ENCODE measurements at places on chromosomes 3 and 15.
A peak's percentile ranks its signal among the peaks of the same experiment; 100 is the strongest.

DNA sequence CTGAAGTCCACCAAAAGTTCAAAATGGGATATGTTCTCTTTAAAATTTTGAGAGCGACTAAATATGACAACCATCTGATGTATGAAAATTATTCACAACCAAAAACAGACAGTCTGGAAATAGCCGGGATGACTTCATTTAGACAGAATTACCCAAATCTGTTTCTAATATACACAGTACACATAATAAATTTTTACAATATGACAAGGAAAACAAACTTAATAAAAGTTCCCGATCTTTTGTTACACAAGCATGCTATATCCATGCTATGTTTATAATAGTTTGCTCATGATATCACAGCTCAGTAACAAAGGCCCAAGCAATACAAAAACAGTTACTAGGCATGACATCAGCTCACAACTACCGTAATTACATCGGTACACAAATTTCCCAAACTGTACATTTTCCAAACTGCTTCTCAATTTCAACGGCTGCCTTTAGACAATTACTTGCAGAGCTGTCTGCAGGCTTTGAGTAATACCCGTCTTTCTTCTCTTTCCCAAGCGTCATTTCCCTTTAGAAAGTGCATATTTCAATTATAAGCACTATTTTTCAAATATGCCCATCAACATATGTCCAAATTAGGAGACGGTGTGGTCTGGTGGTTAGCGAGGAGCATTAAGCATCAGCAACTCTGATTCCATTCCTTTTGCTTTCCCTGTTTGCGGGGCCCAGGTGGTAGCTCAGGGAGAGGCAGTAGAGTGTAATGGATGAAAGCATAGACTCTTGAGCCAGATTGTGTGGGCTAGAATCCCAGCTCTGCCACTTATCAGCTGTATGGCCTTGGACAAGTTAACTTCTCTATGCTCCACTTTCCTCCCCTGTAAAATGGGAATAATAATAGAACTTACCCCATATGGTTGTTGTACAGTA is 481.2 kb downstream of the FOXP1 start:
- DNase-seq, result peak; percentile 70

DNA sequence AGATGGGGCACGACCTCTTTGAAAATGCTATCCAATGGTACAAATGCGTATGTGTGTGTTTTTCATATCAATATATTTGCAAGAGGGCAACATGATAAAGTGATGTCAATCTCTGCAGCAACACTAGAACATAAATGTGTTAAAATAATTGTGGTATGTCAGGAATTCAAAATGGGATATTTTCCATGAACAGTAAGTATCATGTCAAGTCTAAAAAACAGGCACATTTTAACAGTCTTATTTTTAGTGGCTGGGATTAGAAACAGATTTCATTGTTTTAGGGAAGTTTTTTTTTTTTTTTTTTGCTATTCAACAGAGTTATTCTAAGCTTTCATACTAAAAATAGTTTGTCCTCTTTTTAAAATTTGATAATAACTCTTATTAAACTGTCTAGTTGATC is 209.8 kb downstream of the GAP43 start:
- DNase-seq, result no peak

GRCh38 chr3:175163686-175164085 is 304.6 kb downstream of the NAALADL2 start:
- peak; percentile 10 for DNase-seq

- no peak for DNase-seq
These were observed 470.9 kb downstream of the LPP start for GRCh38 chr3:188624828-188625227.

DNA sequence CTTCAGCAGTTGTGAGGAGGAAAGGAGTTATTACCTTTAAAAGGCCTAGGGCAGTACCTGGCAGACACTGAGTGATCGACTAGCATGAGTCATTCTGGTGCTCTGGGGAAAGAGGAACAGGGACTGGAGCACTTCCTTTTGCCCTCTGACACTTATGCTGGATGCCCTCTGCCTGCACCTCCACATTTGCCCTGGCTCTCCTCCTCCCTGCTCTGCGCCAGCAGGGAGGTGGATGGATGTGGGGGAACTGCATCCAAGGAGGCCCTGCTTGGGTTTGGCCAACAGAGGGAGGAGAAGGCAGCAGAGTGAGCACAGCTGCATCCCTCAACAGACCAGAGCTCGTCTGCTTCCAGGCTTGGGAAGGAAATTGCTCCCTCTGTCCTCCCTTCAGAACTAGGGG is 75.0 kb downstream of the SEMA5B start:
- DNase-seq, result peak; percentile 29

DNA sequence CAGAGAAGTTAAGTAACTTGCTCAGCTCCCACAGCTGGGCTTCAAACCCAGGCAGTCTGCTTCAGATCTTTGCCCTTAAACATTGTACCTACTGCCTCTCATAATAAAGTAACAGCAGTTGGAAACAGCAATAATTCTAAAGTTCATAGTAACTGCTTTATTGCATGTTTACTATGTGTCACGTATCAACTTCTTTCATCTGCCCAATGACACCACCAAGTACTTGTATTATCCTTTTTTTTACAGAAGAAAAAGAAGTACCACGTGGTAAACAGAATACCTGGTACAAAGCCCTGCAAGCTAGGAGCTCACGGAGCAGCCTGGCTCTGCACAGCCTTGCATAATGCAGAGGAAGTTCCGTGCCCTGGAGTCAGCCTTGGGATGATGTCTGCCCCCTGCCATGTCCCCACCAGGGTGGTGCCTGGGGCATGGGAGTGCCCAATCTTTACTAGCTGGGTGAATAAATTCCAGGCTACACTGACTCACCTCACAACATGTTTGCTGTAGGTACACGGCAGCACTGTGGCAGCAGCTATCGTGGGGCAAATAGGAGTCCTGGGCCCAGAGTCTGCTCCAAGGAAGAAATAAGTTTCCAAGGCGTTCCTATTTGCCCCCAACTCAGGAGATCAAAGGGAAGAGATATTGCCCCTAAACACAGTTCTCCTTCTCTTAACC is 77.2 kb downstream of the LDHAL6B start:
- no peak for DNase-seq

DNA sequence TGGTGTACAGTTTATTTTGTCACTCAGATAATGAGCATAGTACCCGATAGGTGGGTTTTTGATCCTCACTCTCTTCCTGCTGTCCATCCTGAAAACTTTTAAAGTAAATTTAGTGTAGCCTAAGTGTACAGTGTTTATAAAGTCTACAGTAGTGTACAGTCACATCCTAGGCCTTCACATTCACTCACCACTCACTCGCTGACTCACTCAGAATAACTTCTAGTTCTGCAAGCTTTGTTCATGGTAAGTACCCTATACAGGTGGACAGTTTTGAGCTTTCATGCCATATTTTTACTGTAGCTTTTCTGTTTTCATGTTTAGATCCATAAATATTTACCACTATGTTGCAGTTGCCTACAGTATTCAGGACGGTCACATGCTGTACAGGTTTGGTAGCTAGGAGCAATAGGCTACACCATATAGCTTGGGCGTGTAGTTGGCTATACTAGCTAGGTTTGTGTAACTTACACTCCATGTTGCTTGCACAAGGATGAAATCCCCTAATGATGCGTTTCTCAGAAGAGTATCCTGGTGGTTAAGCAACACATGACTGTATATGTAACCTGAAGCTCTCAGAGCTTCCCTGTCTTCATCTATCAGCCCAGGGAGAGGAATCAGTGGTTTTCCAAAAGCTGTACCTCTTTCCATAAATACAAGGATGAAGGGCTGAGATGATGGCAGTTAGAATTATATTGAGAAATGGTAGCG is 87.6 kb upstream of the SLC25A26 start:
- no peak for DNase-seq

DNA sequence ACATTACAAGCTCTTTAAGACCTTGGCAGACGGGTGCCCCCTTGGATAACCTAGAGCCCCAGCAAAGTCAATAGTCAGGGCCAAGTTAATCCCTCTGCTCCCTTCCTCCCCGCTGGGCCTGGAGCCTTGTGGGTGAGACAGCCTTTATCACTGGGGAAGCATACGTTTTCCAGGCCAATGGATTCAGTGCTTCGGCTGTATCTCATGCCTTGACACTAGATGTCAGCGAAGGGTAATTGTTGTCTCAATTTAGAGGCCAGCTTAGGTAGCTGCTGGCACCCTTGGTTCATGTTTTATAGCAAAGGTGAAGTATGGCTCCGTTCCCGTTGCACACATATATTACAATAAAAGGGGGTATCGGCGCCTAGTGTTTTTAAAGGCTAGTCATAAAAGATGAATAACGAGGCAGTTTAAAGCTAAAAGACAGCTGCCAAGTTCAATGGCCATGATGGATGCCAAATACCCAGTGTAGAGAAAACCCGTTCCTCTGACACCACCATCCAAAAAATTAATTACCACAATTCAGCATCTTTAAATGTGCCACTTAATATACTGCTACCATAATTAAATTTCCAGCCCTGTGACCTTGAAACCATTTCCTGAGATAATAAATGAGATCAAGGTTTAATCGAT is 52.3 kb upstream of the BNIP2 start:
- DNase-seq, result no peak

GRCh38 chr15:74625693-74626092 is 10.1 kb downstream of the CLK3 start:
- DNase-seq, result no peak

- no peak for DNase-seq
These were observed 6.9 kb downstream of the TGFBR2 start for GRCh38 chr3:30613133-30613825.

- no peak for DNase-seq
These were observed 28.3 kb downstream of the GTF2E1 start for GRCh38 chr3:120770891-120771290.

GRCh38 chr15:51267051-51267702 is 71.2 kb downstream of the CYP19A1 start:
- DNase-seq, result no peak

GRCh38 chr15:71785996-71786395 is 24.4 kb upstream of the NR2E3 start:
- no peak for DNase-seq

GRCh38 chr3:143266511-143266910 is 146.9 kb downstream of the CHST2 start:
- peak; percentile 67 for DNase-seq

DNA sequence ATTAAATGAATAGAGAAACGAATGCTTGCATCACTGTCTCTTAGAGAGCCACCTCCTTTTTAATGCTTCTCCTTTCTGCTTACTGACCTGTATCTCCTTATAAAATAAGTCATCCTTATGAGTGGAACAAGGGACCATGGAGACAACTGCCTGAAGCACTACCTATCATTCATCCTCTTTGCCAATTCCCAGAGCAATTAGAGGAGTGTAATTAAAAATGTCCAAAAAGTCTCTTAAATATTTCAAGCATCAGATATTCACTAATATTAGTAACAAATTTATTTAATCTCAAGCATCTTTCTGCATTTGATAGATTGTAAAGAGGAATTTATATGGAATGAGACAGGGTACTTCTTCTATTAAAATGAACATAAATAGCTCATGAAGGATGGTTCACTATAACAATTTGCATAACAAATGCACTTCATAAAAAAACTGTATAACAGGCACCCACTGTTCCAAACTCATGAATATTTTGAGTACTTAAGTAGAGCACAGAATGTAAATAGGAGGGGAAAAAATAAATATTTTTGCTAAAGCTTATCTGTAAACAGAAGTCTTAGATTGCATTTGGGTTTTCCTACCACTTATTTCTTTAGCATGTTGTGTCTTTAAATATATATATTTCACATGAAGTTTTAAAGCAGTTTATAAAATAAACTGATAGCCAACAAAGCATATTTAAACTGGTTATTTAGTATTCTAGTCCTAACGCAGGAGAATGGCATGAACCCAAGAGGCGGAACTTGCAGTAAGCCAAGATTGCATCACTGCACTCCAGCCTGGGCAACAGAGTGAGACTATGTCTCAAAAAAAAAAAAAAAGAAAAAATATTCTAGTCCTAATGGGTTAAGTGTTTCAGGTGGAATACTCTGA is 269.3 kb downstream of the TBL1XR1 start:
- no peak for DNase-seq

GRCh38 chr15:29864501-29864900 is 42.2 kb upstream of the TJP1 start:
- no peak for DNase-seq

DNA sequence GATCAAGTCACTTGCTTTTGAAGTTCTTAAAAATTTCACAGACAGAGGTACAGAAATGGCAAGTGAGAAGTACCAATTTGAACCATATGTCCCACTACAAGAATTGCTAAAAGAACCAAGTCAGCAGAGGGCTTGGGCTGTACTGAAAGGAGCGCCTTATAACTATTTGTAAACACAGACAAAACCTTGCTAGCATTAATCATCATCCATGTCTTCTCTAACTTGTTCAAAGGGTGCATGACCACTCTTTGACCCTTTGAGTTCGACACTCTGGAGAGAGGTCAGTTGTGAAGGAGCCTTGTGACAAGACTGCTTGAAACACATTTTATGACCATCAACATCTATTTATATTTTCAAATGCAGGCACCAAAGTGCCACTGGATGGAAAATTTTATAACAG is 191.7 kb downstream of the PDZRN3 start:
- DNase-seq, result no peak

DNA sequence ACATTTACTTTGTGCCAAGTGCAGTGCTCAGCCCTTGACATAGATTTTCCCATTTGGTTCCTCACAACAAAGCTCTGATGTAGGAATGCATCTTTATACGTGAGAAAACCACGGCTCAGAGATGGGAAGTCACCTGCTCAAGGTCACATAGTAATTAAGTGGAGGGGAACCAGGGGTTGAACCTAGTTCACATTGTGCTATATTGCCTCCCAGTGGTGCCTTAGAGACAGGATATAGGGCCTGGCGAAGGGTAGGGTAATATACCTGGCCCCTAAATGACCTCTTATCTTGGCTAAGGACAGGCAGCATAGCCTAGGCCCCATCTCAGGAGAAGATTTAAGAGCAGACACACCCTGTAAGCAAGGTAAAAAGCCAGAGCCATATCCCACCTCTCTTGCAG is 71.5 kb downstream of the FOXP1 start:
- no peak for DNase-seq

- no peak for DNase-seq
These were observed 35.4 kb upstream of the ATG7 start for GRCh38 chr3:11236588-11237461.

DNA sequence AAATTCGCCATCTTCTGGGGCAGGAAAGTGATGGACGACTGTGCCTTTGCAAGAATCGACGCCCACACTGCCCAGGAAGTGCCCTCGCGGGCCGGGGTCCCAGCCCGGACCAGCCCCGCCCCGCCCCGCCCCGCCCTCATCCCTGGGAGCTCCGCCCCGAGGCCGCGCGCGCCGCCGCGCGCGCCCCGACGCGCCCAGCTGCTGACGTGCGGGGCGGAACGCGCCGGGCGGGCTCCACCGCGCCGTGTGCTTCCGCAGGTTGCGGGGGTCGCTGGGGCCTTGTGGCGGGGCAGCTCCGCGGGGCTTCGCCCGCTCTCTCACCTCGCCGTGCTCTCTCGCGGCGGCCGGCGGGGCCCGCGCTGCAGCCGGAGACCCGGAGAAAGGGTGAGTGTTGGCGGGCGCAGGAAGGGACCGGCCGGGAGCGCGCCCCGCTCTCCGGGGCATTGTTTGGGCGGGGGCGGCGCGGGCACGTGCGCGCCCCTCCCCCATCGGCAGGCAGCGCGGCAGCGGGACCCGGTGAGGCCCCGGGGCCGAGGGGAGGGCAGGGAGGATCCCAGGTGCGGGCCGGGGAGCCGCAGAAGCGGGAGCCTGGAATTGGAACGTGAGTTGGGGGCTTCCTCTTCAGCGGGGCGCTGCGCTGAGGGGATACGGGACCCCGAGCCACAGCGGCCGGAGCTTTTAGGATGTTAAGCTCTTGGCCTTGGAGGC is at the start of gene YEATS2:
YEATS2 (plus strand) TSS at position 188 of the 708 bp plus-strand sequence. CDS start 17,366 bp downstream, outside the sequence.
- DNase-seq, result peak; percentile 85
